Occipital lobe (tissue), 3 donors: ENCODE measurements at places on chromosomes 2 and 18.

DNA sequence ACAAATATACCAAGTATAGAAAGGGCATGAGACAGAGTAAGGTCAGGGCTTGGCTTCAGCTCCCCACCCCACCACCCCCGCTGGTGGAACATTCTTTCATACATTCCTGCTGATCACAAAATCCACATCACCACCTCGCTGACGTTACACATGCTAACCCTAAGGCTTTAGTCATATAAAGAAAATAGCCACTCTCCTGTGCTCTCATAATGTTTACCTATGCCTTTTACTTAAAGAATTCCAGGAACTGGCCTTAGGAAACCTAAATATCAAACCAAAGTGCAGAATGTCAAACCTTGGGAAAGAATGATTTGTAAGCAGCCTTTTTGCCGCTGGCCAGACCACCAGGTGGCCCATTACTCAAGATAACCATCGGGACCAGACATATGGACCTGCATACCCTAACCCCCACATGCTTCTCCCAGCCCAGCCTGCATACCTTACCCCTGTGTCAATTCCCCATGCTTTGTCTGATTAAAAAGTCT, 136.3 kb upstream of the SLC39A10 start:
- no peak for DNase-seq

DNA sequence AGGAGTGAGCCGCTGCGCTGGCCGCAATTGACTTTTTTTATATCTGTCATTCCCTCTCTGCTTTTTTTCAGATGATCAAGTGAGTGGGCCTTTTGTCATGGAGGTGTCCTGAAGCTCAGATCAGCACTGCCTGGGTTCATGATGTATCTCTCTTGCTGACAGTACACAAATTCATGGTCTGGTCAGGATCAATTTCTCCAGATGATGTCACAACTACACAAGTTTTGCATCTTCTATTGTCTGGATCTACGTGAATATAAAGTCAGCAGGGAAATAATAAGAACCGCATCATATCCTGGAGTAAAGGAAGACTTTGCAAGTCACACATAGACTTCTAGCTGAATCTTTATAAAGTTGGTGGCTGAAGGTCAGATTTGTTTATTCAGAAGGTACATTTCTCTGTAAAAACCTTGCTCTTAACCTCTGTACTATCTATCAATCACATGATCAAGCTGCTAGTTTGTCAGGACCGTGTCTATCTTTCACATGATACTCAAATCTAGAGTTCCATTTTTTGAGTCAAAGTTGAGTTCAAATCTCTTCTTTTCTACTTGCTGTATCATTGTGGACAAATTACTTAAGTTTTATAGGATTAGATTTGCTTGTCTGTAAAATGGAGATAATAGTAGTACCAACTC, 13.1 kb upstream of the CD28 start:
- DNase-seq: no peak

DNA sequence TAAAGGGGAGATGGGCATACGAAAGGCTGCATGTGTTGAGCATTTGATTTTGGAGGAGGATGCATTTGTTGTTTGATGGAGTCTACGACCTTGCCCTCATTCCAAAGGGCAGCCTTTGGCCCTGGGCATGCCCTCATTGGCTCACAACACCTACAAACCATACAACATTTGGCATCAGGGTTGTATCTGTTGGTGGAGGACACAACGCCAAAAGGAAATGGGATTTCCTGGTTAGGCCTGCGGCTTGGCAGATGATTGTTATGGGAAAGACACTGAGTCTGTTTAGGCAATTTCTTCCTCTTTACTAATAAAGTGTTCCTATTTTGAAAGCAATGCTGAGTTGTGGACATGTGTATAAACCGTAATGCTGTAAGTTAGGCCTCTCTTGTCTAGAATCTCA, 246.9 kb downstream of the LDLRAD4 start:
- DNase-seq: no peak

- DNase-seq: no peak
Observed at GRCh38 chr2:12796657-12797056, 79.9 kb downstream of the TRIB2 start.

GRCh38 chr2:59249441-59250306, 1008.5 kb upstream of the FANCL start:
- DNase-seq: no peak

DNA sequence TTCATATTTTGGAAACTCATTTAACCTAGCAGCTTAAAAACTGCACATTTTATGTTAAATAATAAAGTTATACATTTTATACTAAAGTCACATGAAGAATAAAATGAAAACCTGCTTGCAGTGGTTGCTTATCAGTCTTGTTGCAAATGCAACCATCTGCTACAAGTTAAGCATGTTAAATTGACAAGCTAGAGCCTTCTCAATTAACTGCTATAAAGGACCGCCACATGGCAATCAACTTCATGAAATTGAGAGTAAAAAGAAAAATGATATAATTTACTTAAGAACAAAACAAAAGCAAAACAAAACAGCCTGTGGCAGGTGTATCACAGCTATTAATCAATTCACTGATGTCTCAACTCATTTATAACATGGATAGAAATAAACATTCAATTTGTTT, 78.7 kb downstream of the RTTN start:
- no peak for DNase-seq

- no peak for DNase-seq
Observed at GRCh38 chr2:236919209-236919608, 166.5 kb upstream of the COPS8 start.

GRCh38 chr2:134943540-134943939, 24.9 kb downstream of the CCNT2 start:
- DNase-seq: no peak

DNA sequence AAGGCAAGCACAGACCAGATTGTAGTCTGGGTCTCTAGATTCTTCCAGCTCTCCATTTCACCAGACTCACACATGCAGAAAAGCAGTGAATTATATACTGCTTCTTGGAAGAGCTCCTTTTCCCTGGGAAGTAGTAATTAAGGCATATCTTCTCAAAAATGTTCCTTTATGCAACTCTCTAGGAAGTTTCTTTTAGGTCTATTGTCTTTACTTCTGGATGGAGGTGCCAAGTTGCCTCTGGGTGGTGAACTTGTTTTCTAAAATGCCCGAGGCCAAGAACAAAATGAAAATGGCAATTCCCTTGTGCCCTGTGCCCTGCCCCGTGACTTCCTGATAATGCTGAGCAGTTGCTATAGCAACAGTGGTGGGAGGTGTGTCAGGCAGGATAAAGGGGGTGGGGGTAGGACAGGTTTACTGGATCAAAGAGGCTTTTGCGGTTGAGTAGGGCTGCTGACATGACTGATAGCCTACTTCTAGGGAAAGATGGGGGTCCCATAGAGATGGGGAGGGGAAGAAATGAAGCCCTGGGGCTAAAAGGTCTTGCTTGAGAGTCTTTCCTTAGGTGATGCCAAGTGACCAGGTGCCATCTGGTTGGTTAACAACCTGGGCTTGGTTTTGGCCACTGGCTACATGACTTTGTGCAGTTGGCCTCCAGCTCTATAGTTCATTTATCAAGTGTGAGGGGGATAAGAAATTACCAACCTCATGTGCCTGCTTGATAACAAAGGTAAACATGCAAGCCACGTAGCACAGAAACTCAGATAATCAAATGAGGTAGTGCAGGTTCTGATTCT, 11.8 kb downstream of the IGFBP2 start:
- DNase-seq: no peak

DNA sequence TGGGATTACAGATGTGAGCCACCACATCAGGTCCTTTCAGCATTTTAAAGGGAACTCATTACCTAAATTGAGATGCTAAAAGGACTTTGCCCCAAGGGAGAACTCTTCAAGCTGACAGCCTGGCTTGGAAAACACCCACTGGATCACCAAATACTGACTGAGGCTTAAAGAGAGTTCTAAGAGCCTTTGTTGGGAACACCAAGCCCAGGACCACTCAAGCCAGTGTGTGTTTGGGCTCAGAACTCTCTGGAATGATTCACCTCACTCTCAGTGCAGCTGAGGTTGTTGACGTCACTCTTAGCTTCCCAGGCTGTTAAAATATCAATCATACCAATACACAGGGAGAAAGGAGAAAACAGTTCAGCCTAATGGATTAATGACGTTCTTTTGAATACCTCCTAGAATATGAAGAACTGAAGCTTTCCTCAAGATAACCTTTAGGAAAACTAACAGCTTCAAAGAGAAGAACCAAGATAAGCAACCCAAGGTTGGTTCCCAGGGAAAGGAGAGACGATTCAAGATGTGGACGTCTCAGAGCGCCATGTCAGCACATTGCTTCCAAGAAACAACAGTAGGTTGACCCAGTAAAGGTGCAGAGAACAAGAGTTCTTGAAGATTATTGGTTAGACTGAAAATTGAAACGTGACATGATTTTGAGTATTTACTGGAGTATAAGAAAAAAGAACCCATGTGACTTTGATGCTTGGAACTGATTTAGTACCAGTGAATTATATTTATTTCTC, 48.0 kb upstream of the MGAT4A start:
- no peak for DNase-seq

DNA sequence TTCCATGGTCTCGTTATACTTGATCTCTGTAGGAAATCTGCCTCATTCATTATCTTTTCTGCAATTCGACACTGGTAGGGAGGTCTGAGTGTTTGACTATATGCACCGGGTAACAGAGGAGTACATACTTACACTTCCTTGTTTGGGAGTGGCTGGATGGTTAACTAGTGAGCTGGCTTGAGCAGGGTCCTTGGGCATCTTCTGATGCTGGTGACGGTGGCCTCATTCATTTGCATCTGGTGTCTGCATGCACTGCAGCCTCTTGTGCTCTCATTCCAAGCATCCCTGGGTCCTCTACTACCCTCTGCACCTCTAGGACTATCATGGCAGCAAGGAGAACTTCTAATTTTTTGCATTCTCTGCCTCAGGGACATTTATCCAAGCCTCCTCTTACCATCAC, 100.0 kb upstream of the TCF4 start:
- no peak for DNase-seq

- no peak for DNase-seq
Observed at GRCh38 chr2:29106256-29106655, 9.0 kb upstream of the CLIP4 start.

- DNase-seq: no peak
Observed at GRCh38 chr2:168375195-168375798, 80.8 kb upstream of the CERS6 start.

DNA sequence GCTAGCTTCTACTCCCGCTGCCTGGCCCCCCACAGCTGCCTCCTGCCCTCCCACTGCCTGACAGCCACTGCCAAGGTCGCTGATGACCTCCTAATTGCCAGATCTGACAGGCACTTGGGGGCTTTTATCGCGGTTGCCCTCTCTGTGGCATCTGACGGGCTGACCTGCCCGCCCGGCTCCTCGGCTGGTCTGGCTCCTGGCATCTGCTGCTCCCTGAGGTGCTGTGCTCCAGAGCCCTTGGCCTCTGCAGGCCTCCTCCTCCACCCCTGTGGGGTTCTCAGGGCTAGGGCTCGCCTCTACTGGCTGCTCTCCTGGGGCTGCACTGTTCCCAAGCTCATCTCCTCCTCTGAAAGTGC, 43.1 kb downstream of the INHBB start:
- DNase-seq: no peak

GRCh38 chr2:169365029-169365480, 2.7 kb upstream of the LRP2 start:
- DNase-seq: no peak

DNA sequence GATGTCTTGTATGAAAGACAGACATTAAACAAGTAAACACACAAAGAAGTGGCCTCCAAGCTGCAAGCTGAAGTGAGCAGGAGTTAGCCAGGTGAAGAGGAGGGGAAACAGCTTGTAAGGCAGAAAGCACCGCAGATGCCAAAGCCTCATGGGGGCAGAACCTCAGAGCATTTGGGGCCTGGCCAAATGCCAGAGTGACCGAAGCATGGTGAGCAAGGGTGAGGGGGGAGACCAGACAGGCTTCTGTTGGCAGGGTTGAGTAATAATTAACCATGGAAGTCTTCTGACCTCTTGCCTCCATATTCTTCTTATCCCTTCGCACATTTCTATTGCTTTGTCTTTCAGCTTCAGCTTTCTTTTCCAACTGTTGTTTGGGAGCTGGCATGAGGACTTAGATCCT, 5.6 kb downstream of the QPCT start:
- no peak for DNase-seq

DNA sequence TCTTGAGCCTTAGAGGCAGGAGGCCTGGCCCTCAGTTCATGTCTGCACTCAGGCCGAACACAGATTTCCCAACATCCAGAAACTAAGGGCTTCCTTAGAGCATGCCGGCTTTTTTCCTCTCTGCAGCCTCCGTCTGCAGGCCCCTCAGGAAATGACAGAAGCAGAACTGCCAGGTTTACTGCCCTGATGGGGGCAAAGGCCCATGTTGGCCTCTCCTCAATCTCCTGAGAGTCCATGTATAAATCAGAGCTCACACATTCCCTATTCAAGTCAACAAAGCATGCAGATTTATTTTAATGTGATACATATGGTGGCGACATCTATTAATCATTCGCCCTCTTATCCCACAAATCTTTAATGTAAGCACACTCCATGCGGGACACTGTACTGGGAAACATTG, 475.6 kb upstream of the HS6ST1 start:
- no peak for DNase-seq

DNA sequence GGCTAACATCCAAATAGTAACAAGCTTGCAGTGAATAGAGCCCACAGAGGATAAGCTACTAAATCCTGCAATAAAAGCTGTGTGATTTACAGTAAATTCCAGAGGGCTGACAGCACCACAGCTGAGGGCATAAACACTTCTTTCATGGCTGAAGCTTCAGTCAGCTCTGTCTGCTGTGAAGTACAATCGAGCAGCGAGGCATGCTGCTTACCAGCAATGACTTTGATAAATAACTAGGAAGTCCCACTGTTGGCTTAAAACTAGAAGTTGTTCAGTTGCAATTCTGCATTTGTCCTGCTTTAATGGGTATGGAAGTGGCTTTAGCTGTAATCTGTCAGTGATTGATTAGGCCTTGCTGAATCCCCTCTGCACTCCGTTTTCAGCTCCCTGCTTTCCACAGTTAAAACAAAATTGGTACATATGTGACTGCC, 65.2 kb upstream of the FIGN start:
- DNase-seq: no peak

- no peak for DNase-seq
Observed at GRCh38 chr2:72743481-72743880, 82.4 kb downstream of the EXOC6B start.

DNA sequence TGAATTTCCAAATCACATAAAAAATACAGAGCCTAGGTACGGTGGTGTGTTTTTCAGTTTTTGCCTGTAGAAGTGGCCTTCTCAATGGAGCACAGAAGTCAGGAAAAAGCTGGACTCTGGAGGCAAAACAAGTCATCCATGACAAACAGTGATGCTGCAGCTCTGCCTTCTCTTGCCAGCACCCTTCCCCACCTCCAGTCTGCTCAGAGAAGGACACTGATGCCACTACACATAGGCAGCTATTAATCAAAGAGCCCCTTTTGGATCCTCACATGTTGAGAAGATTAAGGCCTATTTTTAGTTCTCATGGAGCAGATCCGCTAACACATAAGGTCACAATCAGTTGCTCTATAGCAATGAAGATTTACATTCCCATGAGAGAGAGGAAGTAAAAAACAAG, 181.6 kb upstream of the GALNT5 start:
- no peak for DNase-seq
